ENCODE measurements at places on chromosomes 11 and 22.

DNA sequence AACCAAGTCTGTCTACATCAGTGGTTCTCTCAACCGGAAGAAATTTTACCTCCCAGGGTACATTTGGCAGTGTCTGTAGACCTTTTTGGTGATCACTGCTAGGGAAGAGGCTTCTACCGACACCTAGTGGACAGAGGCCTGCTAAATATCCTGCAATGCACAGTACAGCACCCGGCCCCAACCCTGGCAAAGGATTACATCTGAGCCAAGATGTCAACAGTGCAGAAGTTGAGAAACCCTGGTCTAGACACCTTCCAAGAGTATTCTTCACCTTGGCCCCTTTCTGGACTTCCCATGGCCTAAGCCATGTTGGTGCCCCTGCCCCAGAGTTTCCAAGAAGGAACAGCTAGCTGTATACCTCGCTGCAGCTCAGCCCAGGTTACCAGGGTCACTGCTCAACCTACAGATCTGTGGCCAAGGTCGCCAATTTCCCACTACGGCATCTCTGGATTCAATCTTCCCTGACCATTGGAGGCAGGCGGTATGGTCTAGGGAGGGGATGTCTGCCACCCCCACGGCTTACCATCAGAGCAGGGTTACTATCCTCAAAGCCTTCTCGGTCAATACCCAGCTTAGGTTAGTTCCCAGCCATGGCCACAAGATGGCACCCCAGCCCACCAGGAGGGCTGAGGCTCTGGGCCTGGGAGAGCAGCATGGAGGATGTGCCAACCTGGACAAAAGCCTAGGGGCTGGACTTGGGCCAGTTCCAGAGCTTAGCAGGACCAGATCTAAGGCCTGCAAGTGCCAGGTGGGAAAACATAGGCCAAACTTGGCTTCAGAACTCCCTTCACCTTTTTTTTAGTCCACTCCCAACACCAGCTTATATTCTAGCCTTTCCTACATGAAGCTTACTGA lies 3.7 kb upstream of the KCNC1 start:
- peak; percentile 84 for DNase-seq

DNA sequence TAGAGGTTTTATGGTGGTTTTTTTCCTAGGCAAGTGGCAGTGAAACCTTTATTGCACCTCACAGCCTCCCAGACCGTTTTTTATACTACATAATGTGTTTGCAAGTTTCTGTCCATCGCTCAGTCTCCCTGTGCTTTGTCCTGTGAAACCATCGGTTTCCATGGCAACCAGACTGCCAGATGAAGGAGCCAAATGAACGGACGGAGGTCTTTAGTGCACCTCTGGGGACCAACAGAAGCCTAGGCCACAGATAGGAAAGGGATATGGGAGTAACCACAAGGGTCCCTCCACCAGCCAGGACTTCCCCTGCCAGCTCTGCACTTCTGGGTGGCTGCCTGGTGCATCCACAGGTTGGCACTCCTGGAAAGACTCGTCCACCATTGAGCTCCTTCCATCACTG lies 165.0 kb downstream of the CHST1 start:
- no peak for DNase-seq

- no peak for DNase-seq
Measured at GRCh38 chr11:41532413-41532812, 73.0 kb upstream of the LRRC4C start.

- no peak for DNase-seq
Measured at GRCh38 chr11:46285173-46285572, 7.7 kb downstream of the CREB3L1 start.

- DNase-seq = no peak
Measured at GRCh38 chr11:14255238-14255534, 103.8 kb downstream of the RRAS2 start.

All from stimulated activated CD8-positive, alpha-beta memory T cell treated with anti-CD3 and anti-CD28 coated beads, Interleukin-4, amount 100 ng/mL, for 48 hours (primary cell).